IPS DF 6.9 (cell line): ENCODE measurements at places on chromosomes 11 and 22.
A peak's percentile ranks its signal among the peaks of the same experiment; 100 is the strongest.

- no peak for DNase-seq
These were observed 974 bp downstream of the DGCR8 start for GRCh38 chr22:20080776-20081654.

DNA sequence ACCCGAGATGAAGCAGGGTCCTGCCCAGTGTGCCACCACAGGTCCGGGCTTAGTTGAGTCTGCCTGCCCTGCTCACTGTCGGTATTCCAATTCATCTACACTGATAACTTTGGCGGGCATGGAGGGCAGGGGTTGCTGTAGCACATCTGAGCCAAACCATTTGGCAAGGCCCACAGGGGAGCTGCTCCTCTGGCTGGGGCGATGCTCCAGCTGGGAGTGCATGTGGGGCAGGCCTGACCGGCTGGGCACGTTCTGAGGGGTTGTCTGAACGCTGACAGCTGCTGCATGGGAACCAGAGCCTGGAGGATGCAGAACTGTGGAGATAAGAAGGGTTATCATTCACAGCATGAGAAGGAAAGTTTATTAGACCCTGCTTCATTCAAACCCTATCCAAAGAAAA is 40.4 kb downstream of the DRG1 start:
- no peak for DNase-seq

- no peak for DNase-seq
These were observed 212.7 kb downstream of the LARGE1 start for GRCh38 chr22:33707581-33707980.

DNA sequence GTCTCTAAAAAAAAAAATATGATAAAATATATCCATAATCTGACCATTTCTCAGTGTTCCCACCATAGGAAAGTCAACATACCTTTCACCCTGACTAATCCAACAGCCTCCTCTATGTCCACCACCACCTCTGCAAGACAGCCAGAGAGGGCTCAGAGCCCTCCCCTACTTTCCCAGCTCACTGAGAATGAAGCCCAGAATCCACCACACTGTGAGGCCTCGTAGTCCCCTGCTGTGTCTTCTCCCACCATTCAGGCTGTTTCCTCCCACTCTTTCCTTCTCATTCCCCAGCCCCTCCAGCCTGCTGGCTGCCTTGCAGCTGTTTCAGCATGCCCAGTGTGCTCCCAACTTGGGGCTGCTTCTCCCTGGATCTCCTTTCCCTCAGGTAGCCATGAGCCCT is 27.0 kb downstream of the SGSM3 start:
- DNase-seq = no peak

DNA sequence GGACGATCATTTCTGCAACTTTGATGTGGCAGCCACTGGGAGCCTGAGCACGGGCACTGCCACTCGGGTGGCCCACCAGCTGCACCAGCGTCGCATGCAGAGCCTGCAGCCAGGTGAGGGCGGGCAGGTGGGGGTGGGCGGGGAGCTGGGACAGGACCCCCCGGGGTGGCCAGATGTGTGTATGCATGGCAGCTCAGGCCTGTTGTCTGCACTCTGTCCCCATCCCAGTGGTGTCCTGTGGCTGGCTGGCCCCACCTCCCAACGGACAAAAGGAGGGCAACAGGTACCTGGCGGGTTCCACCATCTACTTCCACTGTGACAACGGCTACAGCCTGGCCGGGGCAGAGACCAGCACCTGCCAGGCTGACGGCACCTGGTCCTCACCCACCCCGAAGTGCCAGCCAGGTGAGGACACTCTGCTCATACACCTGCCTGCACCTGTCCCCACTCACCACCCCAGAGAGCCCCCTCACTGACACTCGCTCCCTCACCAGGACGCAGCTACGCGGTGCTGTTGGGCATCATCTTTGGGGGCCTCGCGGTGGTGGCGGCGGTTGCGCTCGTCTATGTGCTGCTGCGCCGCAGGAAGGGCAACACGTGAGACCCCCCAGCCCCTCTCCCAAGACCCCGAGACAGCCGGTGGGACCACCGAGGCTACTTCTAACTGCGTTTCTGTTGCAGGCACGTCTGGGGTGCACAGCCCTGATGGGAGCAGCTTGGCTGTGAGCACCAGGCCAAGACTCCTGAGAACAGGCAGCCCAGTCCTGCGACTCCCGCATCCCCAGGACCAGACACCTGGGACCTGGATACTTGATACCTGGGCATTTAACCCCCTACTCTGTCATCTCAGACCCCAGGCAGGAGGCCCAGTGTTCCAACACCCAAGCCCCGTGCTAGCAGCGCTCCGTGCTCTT is 6.7 kb downstream of the SUSD2 start:
- no peak for DNase-seq

GRCh38 chr11:112620621-112621394 is 340.4 kb upstream of the NCAM1 start:
- no peak for DNase-seq

GRCh38 chr11:33881651-33882503 is 10.0 kb downstream of the LMO2 start:
- no peak for DNase-seq

DNA sequence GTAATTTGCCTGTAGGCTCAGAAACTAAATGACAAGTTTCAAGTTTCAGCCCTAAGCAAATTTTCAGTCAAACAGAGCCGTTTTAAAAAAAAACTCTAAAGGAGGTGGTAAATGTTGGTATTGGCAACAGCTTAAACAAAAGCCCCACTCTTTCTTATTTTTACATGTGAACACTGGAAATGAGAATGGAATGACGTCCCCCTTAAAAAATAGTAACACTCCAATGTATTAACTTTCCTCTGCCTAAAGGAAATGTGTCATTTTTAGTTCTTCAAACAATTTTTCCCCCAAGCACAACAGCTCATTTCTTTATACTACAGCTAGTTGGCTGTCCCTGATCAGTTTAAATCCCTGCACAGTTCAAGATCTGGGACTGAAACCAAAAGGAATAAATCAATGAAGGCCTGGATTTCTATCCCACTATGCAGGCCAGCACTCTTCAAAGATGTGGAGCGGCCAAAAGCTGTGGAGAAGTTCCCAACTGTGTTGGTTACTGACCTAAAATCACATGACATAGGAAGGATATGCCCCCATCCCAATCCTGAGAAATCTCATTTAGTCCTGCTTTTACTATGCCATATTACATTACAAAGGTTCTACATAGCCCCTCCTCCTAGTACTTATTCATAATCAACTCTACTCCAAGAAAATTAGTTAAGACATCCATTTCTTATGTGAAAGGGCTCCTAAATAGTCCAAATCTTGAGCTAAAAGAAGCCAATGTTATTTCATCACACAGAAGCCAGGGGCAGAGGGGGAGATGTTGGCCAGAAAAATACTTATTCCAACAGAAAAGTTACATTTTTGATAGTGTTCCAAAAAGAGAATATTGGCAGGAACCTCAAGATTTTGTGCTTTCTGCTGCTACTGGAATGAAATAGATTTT is 95.9 kb downstream of the CADM1 start:
- DNase-seq = no peak

DNA sequence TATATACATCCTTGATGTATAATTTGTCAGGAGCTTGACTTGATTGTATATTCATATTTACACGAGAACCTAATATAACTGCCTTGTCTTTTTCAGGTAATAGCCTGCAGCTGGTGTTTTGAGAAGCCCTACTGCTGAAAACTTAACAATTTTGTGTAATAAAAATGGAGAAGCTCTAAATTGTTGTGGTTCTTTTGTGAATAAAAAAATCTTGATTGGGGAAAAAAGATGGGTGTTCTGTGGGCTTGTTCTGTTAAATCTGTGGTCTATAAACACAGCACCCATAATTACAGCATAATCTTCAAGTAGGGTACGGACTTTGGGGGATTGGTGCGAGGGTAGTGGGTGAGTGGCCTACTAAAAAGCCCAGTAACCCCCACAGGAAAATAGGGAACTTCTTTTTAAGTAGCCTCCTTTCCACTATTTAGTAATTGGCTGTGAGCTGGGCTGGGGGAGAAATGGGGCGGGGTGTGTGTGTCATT is 7.5 kb downstream of the MALAT1 start:
- DNase-seq = no peak

DNA sequence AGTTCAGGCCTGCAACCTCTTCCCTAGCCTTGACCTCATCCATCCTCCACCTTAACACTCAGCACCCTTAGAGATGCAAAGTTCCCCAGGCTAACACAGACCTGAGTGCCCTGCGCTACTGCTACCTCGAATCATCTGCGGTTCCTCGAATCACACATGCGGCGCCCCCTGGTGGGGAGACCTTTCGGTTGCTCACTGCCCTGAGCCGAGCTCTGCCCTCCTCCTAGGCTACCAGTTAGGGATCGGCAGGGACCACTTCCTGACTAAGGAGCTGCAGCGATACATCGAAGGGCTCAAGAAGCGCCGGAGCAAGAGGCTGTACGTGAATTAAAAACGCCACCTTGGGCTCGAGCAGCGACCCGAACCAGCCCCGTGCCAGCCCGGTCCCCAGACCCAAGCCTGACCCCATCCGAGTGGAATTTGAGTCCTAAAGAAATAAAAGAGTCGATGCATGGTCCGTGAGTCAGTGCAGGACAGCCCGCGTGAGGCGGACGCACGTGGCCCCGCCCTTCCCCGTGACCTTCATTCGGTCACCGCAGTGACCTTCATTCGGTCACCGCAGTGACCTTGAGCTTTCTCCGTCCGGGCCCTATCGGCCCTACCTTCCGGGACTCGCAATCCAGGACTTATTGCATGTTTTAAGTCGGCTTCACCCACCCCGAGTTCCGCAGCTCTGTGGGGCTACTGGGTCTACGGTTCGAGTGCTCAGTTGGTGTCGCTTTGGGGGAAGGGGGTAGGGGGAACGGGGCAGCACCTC is 830 bp upstream of the ESRRA start:
- peak; percentile 94 for DNase-seq

- DNase-seq = no peak
These were observed 3.3 kb upstream of the JAML start for GRCh38 chr11:118227865-118228785.

GRCh38 chr11:76564364-76564763 is 106.2 kb downstream of the LRRC32 start:
- DNase-seq = no peak

DNA sequence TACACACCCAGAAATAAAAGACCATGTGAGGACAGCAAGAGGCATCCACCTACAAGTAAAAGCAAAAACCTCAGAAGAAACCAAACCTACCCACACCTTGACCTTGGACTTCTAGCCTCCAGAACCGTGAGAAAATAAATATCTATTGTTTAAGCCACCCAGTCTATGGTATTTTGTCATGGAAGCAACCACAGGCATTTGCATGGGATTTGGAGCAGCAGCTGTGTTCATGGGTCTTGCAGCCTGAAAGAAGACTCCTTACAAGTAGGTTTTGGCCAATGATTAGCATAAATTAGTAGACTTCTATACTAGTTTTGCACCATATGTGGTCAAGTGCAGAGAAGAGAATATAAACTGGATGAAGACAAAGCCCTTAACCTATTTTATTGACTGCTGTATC is 27.9 kb downstream of the FSHB start:
- DNase-seq = no peak

GRCh38 chr11:57515332-57516060 is at the start of gene SLC43A1:
Gene SLC43A1 (minus strand): TSS chr11:57515702. CDS start chr11:57514111, 1,591 bp downstream.
- no peak for DNase-seq

DNA sequence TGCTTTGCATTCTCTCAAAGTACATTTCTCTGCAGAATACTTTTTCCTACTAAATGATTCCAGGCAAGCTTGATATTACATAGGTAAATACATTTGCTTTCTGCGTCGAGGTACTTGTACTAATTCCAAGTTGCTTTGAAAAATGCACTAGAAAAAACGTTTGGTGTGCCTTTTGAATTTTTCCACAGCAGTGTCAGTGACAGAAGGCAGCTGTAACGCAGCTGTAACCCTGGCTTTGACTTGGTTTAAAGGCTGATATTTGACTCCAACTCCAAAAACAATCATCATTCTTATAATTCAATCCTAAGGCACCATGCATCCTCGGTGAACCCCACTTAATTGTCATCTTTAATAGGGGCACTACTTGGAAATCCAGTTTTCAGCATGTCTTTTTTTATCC is 125.0 kb downstream of the MAML2 start:
- no peak for DNase-seq

- DNase-seq = no peak
These were observed 12.4 kb downstream of the CRELD2 start for GRCh38 chr22:49930596-49931412.

DNA sequence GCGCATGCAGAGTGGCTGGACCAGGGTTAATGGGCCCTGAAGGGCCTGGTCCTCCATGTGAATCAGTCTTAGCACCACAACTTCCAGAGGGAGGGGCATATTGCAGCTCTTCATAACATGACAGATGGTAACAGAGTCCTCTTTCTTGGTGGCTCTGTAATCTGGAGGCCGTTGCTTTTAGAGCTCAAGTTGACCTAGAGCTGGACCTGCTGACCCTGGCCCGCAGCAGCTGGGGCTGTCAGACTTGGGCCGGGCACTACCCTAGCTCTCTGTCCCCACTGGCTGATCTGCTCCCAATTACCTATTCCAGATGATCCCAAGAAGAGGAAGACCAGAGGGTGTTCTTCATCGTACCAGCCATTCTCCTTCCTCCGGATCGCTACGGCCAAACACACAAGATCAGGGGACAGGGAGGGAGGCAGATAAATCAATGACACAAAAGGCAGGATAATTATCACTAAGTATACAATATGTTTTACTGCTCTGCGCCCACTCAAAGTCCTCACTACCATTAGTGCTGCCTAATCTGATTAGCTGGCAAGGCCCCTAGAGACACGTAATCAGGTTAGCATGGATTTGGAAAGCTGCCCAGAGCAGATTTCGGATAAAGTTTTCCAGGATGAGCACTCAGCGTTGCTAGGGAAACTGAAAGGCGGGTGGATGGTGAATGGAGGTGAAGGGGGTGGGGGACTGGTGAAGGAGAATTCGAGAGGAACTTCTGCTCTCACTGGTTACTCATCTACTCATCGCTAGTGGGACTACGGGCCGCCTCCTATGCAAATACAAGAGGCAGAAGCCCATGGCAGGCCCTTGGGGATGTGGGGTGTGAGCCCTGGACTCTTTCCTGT is 64.5 kb upstream of the PHOX2A start:
- no peak for DNase-seq

DNA sequence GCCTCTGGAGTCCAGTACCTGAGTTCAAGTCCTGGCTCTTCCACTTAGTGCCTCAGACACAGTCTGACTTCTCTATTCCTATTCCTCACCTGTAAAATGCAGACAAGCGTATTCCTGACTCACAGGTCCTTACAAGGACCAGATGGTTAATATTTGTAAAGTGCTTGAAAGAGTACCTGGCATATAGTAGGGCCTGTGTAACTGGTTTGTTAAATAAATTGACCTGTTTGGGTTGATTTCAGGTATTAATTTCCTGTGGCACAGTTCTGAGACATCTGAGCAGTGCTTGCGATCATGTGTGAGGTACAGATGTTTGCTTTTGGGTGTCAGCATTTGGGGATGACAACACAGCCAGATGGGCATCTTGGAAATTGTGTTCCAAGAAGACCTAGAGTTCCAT is 127.5 kb downstream of the APIP start:
- no peak for DNase-seq

DNA sequence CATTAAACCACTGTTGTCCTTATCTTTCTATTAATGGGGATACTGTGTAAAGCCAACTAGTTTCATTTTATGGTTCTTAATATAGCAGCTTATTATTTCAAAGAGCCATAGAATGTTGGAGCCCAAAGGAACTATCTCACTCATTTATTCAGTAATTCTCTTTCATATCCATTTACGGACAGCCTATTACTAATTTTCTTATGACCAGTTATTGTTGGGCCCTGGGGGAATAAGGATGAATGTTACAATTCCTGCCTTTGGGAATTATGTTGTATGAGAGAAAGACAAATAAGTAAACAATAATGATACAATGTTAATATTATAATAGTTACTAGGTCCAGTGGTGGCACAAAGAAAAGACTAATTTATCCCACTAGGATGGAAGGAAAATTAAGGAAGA is 52.4 kb downstream of the AAMDC start:
- no peak for DNase-seq
